ENCODE measurements at places on chromosomes 6 and 20.

DNA sequence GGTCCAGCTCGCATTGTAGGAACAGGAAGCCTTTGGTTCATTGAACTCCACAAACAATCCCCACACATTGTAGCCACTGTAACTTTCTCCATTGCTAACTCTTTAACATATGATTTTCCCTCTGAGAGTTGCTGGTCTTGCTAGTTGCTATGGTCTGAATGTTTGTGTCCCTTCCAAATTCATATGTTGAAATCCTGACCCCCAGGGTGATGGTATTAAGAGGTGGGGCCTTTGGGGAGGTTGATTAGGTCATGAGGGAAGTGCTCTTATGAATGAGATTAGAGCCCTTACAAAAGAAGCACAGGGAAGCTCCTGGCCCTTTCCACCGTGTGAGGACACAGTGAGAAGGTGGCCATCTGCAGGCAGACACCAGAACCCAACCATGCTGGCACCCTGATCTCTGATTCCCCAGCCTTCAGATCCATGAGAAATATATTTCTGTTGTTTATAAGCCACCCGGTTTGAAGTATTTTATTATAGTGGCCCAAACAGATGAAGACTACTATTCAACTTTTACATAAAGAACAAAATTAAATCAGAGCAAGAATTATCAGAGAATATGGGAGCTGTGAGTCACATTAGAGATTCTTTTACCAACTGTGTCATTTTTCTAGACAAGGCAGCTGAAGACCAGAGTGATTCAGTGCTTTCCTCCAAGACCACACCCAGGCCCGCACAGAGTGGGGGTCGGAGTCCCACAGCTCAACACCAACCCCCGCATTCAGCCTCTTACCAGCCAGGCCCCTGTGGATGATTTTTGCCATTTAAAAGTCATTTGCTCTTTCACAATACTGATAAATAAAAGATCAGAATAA is 143.0 kb downstream of the SAMD5 start:
- DNase-seq: no peak

GRCh38 chr20:24798930-24799705 is 150.0 kb upstream of the CST7 start:
- DNase-seq: no peak

GRCh38 chr20:57698116-57698866 is 11.5 kb downstream of the PMEPA1 start:
- DNase-seq: peak; percentile 78

DNA sequence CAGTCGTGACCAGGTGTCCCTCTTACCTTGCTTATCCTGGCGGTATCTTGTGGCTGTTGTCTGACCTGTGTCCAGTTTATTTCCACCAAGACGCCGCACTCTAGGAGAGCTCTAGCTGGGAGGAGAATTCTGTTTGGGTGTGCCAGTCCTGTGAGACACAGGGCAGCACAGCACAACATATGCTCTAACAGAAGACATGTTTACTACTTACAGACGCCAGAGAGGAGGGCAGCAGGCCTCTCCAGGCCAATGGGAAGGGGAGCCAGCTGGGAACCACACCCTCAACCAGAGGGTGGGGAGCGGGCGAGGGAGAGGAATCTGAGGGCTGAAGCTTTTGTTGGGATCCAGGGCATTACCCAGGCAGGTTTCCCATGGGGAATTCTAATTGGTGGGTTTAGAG is 25.2 kb upstream of the FERMT1 start:
- DNase-seq: no peak

GRCh38 chr6:159440911-159441703 is 251.9 kb downstream of the SOD2 start:
- no peak for DNase-seq

- DNase-seq: no peak
These were observed 582.1 kb upstream of the HTR1E start for GRCh38 chr6:86355271-86355670.

DNA sequence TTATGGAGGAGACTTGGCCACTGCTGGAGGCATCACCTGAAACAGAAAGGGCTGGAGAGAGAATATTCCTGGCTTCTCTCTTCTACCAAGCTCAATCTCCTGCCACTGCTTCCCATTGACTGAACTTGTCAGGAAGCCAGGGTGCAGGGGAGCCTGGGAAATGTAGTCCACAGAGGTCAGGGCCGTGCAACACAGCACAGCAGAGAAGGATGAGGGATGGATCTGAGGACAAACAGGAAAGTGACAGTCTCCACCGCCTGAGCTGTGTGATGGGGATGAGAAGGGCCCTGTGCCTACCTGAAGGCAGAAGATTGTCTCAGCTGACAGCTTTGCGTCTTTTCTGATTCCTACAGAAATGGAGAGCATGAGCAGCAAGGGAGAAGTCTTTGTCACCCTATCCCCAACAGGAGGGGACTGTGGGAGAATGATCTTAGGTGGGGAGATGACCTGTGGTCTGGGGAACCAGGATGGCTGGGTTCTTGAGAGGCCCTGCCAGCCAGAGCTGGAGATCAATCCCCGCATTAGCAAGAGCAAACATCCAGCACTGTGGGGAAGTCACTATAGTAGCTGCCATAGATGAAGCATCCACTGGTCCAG is 114.2 kb downstream of the SNX5 start:
- DNase-seq: no peak

- peak; percentile 67 for DNase-seq
These were observed 2.1 kb upstream of the RBM38 start for GRCh38 chr20:57388953-57389694.

DNA sequence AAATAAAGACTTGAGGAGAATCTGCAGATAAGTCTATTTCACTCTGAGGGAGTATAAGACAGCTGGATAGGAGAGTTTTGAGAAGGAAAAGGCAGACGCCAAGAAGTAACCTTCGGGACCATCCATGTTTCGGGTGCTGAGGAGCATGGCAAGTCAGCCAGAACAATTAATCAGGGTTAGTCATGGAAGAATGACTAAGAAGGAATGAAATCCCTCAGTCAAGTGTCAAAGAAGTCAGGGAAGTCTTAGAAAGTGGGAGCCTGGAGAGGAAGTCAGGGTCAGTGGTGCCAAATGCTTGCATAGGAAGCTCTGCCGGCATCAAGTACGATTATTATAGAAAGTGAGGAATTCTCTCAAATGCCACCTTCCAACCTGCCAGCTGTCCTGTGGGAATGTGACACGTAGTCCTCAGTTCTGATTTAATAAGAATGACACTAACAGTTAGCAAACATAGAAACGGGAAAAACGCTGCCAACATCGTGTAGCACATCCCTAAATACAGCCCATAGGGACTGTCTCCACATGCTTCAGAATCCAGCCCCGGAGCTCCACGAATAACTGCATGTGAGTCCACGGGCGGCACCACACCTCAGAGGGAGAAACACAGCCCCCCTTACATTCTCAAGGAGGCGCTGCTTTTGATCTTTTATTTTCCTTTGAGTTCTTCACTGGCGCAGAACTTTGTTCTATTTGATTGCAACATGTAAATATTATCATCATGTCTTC is 602.7 kb downstream of the PRKN start:
- no peak for DNase-seq

- no peak for DNase-seq
These were observed 289.5 kb downstream of the ESR1 start for GRCh38 chr6:152096863-152097496.

DNA sequence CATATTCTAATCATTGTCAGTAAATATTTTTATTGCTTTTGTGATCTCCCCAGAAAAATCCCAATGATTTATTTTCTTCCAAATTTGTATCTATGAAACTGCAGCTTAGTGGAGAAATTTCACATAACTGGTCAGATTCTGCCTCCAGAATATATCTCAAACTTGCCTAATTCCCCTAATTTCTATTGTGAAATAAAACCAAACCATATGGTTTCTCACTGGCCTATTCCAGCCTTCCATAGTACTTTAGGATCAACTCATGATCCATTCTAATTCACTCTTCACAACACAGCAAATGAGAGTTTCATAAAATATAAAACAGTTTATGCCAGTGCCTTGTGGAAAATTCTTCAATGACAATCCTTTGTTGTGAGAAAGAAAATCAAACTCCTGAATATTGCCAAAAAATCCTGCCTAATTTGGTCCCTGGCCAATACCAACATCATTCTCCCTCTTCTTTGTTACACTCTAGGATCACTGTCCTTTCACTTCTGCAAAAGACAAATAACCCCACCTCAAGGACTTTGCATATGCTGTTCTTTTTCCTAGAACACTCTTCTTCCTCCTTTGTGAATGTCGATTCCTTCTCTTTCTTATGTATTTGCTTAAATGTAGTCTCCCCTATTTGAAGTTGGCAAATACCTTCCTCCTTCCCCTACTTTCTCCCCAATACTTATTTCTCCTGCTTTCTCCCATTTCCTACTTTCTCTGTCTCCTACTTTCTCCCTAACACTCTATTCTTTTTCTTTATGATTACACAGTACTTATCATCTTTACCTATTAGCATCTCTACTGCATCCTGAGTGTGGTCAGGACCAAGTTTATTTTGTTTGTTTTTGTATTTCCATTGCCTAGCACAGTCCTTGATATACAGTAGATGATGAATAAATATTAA is 587.5 kb downstream of the RFPL4B start:
- DNase-seq: no peak

DNA sequence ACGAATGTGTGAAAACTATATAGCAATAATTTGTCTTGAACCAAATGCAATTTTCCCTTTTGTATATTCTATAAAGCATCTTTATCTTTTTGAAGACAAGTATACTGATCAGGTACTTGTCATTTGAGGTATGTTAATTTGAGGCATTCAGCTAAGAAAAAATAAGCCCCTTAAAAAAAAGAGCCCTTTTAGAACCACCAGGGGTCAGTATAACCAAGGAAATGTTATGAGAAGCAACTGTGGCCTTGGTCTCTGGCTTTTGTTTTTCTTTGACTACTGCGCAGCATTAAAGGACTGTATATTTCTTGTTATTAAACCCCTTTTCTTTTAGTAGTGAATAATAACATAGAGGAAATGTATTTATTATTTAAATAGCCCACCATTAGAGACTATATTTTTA is 43.1 kb downstream of the CD109 start:
- no peak for DNase-seq

GRCh38 chr6:108677357-108677756 is 116.6 kb downstream of the FOXO3 start:
- no peak for DNase-seq

GRCh38 chr20:42914302-42914701 is 275.4 kb downstream of the PTPRT start:
- no peak for DNase-seq

GRCh38 chr6:137861550-137862337 is 5.3 kb upstream of the TNFAIP3 start:
- no peak for DNase-seq

GRCh38 chr6:13116155-13116554 is 212.2 kb downstream of the TBC1D7 start:
- no peak for DNase-seq

DNA sequence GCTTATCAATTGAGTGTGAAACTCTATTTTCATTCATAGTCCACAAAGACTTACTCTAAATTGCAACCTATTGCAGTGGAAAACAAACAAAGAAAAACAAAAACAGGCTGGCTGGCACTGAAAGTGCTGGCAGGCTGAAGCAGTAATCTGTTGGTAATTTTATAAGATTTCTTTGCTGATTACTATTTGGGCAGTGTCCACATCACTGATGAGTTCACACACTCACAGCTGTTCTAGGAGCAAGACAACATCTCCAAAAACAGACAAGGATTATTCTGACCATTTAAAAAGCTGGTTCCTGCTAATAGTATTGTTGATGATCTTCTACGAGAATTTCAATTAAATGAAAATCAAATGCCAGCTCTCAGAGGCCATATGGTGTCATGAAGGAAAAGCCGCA is 26.9 kb downstream of the MARCKS start:
- DNase-seq: no peak

DNA sequence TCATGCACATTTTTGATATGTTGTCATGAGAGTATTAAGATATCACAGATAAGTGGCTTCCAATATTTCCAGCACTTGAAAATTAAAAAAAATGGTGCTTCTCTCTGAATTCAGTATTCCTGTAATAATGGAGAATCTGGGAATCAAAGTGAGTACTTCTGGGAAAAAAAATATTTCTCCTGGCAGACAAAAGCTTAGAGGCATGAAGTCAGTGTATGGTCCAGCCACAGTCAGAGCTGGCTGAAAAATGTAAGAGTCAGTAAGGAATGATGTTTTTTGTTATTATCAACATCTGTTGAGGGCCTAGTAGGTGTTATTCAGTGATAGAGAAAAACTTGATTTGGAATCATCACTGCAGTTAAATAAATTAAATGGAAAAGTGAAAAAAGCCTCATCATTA is 3.2 kb upstream of the RFPL4B start:
- DNase-seq: no peak

DNA sequence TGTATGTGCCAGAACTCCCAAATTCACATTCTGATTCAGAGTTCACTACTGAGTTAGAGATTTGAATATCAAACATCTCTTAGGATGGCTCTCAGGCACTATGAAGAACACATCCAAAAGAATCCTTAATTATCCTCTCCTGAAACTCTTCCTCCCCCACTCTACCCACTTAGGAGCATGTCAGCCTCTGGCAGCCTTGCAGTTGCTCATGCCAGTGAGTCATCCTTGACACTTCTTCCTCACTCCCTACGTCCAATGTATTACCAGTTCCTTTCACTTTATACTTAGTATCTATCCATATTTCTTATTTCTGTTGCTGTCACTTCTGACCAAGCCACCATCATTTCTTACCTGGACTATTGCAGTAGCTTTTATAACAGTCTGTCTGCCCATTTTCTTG is 192.0 kb upstream of the IMPG1 start:
- no peak for DNase-seq

DNA sequence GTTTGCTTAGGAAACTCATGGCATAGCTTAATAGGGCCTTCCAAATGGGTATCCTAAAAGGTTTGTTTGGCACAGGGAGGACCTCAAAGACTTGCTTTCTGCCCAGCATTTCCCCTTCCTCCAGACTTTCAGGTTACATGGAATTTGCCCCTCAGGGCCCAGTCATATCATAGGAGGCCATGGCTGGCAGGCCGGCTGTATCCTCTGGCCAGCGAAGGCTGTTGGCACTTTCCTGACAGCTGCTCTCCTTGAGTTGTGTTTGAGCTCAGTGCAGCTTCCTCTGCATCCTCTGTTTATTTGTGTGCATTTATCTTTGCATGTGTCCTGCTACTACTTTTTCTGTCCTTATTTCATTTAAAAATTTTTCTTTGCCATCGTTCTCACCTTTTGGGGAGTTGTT is 90.9 kb downstream of the ANKS1A start:
- no peak for DNase-seq

GRCh38 chr6:17673543-17674254 is 33.0 kb downstream of the NUP153 start:
- DNase-seq: no peak

DNA sequence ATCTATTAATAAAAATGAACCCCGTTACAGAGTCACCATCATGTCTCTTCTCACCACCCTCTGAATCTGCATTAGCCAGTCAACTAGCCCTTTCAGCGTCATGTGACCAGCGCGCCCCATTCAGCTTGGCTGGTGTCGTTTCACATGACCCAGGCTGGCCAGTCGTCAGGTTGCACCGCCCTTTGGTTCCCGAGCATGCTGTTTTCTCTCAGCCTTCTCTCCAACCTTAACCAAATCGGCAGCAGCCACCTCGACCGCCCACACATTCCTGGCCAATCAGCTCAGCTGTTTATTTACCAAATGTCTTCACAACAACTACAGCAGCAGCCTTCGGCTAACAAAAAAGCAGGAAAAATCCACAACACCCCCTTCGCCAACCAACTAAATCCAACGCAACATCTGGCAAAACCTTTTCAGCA is 5.6 kb downstream of the SRSF3 start:
- DNase-seq: peak; percentile 78

- DNase-seq: no peak
These were observed 1.9 kb upstream of the ATP9A start for GRCh38 chr20:51769976-51770615.
